NCI-H748 treated with DMSO at 0.1 percent for 48 hours (cell line): ENCODE measurements at places on chromosomes 1 and 21.

- DNase-seq, result no peak
These were observed 2.8 kb upstream of the GALNT2 start for GRCh38 chr1:230064283-230064682.

DNA sequence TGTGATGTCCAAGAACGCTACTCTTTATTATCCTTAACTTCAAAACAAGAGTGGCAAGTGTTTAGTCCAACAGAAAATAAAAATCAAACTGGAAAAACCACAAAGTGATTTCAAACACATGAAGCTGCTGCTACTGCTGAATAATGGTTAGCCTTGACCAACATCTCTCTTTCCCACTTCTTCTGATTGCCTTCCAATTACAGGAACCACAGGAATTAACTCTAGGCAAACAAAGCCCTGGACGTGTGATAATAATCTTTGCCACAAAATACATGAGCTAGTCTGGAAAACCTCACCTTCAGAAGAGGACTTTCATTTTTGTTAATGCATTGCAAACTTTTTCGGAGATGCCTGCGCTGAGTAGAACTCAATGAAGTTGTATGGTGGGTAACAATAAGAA is 48.6 kb upstream of the COL11A1 start:
- no peak for DNase-seq

DNA sequence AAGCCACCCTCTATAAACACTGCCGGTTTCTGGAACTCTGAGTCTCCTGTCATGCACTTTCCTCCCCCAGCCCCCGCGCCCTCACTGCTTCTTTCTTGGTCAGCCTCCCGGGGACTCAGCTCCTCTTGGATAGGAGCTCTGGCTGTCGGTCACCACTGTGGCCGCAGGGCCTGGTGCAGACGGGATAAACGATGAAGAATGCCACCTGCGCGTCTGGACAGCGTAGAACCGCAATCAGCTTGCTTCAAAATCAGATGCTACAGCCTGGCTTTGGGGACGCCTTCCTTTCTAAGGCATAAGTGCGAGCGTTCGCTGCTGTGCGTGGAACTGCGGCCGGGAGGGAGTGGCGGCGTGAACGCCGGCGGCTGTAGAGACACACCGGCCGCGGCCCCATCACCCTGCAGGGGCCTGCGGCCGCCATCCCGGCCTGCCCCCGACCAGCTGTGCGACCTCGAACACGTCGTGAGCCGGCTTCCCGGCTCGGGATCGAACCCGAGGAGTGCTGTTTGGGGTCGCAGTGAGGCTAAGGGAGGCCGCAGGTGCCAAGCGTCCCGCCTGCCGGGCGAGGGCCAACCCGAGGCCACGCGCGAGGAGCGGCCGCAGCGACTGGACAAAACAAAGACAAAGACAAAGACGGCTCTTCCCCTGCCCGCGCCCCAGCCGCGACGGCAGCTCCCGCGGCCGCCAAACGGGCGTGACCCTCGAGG is 688 bp downstream of the PTTG1IP start:
- no peak for DNase-seq

DNA sequence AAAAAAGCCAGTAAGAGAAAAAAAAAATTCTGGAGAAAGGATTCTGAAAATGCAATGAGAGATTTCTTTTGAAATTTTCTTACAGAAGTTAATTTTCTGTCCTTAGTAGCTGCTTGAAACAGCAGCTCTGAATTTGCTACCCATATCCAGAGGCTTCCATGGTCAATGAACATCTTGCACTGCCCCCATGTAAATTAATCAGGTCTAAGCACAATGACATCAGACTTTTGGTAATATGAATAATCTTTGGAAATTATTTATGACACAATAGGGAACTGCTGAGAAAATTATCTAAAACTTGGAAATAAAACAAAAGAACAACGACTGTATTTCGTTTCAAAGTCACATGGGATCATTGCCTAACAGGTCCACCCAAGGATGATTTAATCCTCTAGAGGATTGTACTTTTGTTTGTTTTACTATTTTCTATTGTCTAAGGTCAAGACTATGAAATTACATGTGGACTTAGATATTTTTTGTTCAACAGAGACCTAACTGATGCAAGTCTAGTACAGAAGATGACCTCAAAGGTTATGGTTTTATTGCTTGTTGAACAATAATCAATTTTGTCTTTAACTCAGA is 312.1 kb downstream of the BACH1 start:
- no peak for DNase-seq

DNA sequence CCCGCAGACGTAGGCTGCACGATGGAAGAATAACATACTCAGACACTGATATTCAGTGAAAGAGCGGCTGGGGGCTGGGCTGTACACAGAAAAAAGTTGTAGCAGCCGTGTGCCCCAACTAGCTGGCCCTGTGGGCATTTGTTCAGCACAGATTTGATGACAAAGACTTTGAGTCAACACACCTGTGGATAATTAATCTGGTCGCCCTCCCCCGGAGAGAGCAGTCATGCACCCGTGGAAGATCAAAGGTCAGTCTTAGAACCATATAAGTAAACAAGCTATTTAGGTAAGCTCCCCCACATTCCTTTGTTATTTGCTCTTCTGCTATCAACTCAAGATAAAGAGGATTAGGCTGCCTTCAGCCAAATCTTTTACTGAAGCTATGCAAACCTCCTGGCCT is 148.4 kb upstream of the HMCN1 start:
- no peak for DNase-seq

- no peak for DNase-seq
These were observed 115.4 kb upstream of the RAB4A start for GRCh38 chr1:229155472-229155871.

- peak; percentile 22 for DNase-seq
These were observed at the start of gene RHOU for GRCh38 chr1:228734881-228735801. TSS of gene RHOU (plus strand) at chr1:228735479. CDS start at chr1:228735743, 264 bp downstream.

DNA sequence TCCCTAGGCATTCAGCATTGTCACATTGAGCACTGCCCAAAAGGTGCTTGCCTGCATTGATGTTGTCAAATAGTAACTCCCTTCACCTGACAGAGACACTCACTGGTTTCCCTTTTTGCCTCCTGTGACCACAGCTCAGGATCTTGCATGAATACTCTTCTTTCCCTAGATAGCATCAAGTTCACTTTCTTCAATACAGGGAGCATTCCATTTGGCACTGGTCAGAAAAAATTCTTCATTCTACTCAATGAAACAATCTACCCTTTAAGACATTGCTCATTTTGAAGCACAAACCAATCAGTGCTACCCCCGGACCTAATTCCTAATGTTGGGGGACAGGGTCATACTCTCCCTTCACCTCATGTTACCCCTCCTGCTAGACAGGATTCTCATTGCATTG is 319.0 kb upstream of the SNX7 start:
- DNase-seq, result no peak

DNA sequence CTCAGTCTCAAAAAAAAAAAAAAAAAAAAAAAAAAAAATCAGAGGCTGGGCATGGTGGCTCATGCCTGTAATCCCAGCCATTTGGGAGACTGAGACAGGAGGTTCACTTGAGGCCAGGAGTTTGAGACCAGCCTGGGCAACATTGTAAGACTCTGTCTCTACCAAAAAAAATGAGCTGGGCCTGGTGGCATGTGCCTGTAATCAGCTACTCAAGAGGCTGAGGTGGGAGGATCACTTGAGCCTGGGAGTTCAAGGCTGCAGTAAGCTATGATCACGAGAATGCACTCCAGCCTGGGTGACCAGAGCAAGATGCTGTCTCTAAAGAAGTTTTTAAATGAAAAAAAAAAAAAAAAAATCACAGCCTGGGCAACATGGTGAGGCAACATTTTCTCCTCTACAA is 10.3 kb downstream of the SEMA4A start:
- no peak for DNase-seq

DNA sequence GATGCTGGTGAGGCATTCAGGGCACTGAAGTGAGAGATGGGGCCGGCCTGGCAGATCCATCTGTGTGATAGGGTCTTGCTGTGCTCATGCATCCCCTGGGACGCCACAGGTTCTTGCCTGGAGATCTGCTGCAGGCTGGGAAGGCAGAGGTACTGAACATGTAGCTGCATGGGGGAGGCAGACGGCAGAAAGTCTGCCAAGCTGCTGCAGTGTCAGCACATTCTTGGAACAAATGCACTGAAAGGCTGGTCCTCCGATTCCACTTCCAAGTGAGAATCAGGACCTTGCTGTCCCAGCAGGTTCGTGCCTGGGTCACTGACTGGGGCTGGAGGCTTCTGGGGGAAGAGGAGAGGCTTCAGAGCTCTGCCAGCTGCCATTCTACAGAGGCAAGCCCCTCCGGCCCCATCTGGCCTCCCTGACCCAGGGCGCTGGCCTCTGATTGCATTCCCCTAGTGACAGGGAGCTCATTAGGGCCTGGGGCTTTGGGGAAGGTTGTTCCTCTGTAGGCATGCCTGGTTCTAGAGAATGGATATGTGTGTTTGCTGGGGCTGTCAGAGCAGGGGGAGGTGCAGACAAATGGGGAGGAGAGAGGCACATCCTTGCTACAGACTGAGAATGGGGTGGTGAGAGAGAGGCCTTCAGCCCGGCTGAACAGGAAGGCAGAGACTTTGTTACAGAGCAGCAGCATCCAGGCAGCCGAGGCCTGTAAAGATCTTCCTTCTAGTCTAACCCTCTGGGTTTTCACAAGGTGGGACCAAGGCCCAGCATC is 174.0 kb downstream of the TRABD2B start:
- no peak for DNase-seq

DNA sequence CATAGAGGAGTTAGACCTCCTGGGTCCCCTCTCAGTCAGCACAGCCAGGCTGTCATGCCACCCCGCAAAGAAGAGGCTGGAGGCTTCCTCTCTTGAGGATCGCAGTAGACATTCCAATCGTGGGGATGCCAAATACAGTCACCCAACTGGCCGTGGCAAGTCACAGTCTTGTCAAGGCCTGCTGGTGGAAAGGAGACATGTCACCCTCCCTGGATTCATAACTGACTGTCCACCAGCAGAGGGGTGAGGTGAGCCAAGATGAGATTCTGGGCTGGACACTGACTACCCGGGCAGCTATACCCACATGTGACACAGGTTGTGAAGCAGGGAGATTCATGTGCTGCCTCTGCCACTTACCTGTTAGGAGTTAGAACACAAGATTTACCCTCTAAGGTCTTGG is 123.5 kb upstream of the NGF start:
- DNase-seq, result no peak

GRCh38 chr1:26986658-26987057 is 6.8 kb upstream of the TRNP1 start:
- no peak for DNase-seq

GRCh38 chr1:114339379-114339778 is 171.6 kb downstream of the TRIM33 start:
- no peak for DNase-seq

- DNase-seq, result no peak
These were observed 37.3 kb upstream of the RHOU start for GRCh38 chr1:228698017-228698329.

- DNase-seq, result no peak
These were observed 305.3 kb downstream of the KCNT2 start for GRCh38 chr1:196302981-196303380.

GRCh38 chr1:84853741-84854721 is 39.0 kb downstream of the LPAR3 start:
- DNase-seq, result no peak

- DNase-seq, result no peak
These were observed 132.2 kb downstream of the GLUL start for GRCh38 chr1:182259229-182259872.

- no peak for DNase-seq
These were observed 102.1 kb downstream of the SNX7 start for GRCh38 chr1:98763488-98764150.

DNA sequence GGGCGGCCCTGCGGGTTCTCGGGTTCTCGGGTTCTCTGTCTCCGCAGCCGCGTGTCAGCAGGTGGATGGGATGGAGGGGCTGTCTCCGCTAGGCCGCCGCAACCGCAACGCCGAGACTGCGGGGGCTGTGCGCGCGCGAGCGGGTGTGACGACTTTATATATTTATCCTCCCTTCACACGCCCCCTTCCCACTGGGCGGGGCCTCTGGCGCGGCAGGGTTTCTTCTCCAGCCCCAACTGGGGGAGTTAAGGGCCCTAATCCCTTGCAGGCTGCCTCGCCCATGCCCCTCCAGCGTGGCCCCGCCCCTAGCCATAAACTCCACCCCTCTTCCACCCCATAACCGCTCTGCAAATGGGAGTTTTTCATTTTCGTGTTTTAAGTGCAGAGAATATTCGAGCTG is 3.4 kb downstream of the IGSF21 start:
- DNase-seq, result no peak

- no peak for DNase-seq
These were observed 627.4 kb downstream of the LMO4 start for GRCh38 chr1:87956072-87956471.

GRCh38 chr1:173354937-173355280 is 122.2 kb upstream of the PRDX6 start:
- no peak for DNase-seq
